ENCODE measurements at places on chromosomes 3 and 15. TPM values are rescaled to one million over a fixed set of nuclear protein-coding genes. Genes with fewer than 3 reads are reported as not detected.

XIRP1 gene
- total RNA-seq, result 0.06 TPM

GRCh38 chr15:53223815-53224214 is 433.7 kb upstream of the ONECUT1 start:
- DNase-seq, result no peak
- H3K36me3 ChIP-seq, result no peaks in the 10 kb centered on the region
- H3K4me1 ChIP-seq, result no peaks in the 10 kb centered on the region
- no peaks in the 10 kb centered on the region for H3K27me3 ChIP-seq

- peaks cover 5% of the 10 kb centered on the region for H3K4me1 ChIP-seq
- no peak for DNase-seq
- H3K4me3 ChIP-seq, result no peak overlapping the region
- no peaks in the 10 kb centered on the region for H3K27me3 ChIP-seq
Measured at GRCh38 chr15:98889930-98890695, 117.5 kb downstream of the PGPEP1L start.

DNA sequence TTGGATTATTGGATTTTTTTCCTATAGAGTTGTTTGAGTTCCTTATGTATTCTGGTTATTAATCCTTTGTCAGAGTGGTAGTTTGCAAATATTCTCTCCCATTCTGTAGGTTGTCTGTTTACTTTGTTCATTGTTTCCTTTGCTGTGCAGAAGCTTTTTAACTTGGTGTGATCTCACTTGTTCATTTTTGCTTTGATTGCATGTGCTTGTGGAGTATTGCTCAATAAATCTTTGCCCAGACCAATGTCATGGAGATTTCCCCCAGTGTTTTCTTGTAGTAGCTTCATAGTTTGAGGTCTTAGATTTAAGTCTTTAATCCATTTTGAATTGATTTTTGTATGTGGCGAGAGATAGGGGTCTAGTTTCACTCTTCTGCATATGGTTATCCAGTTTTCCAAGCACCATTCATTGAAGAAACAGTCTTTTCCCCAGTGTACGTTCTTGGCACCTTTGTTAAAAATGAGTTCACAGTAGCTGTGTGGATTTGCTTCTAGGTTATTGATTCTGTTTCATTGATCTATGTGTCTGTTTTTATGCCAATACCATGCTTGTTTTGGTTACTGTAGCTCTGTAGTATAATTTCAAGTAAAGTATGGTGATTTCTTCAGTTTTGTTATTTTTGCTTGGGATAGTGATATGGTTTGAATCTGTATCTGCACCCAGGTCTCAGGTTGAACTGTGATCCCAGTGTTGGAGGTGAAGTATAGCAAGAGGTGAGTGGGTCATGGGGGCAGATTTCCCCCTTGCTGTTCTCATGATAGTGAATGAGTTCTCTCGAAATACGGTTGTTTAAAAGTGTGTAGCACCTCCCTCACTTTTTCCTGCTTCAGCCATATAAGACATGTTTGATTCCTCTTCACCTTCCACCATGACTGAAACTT is 46.1 kb upstream of the TNFSF10 start:
- no peak for DNase-seq
- H3K27me3 ChIP-seq, result no peaks in the 10 kb centered on the region
- no peak overlapping the region for H3K27ac ChIP-seq
- no peaks in the 10 kb centered on the region for H3K4me1 ChIP-seq
- H3K4me3 ChIP-seq, result no peak overlapping the region
- no peaks in the 10 kb centered on the region for H3K36me3 ChIP-seq

- no peak overlapping the region for H3K4me3 ChIP-seq
- no peaks in the 10 kb centered on the region for H3K36me3 ChIP-seq
- H3K4me1 ChIP-seq, result no peaks in the 10 kb centered on the region
Measured at GRCh38 chr3:12996181-12996506, 77.1 kb downstream of the IQSEC1 start.

All from uterus (tissue), 4 donors.